Activated CD8-positive, alpha-beta memory T cell treated with anti-CD3 and anti-CD28 coated beads for 1 hour (primary cell): ENCODE measurements at places on chromosomes 2 and 18.

DNA sequence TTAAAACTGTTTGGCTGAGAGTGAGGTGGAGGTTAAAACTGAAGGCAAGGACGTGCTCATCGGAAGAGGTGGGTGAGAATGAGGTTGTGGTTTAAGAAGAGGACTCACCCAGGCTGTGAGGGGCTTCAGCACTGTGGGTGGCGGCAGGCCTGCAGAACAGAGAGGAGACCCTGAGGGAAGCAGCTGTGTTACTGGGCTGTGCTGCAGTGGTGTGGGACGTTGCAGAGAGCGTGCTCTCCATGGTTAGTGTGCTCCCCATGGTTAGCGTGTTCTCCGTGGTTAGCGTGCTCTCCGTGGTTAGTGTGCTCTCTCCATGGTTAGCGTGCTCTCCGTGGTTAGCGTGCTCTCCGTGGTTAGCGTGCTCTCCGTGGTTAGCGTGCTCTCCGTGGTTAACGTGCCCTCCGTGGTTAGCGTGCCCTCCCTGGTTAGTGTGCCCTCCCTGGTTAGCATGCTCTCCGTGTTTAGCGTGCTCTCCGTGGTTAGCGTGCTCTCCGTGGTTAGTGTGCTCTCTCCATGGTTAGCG is 68.5 kb upstream of the NFATC1 start:
- no peak for DNase-seq

- DNase-seq: no peak
Observed at GRCh38 chr18:60199505-60199904, 173.1 kb downstream of the MC4R start.

GRCh38 chr2:33268246-33268831 is 208.1 kb upstream of the RASGRP3 start:
- DNase-seq: no peak

DNA sequence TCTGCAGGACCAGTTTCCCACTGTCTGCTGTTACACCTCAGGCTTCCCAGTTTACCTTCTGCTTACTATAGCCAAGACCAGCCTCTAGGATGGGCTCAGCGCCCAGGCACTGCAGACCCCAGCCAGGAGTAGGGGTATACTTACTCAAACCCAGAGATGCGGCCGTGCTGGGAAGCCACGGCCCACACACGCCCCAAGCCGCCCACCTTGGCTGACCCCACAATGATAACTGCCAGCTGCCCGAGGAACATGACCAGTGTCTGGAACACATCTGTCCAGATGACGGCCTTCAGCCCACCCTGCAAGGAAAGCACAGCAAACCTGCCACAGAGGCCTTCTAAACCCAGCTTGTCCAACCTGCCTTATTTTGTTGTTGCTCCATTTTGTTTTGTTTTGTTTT is 6.6 kb upstream of the ATRAID start:
- DNase-seq: no peak

DNA sequence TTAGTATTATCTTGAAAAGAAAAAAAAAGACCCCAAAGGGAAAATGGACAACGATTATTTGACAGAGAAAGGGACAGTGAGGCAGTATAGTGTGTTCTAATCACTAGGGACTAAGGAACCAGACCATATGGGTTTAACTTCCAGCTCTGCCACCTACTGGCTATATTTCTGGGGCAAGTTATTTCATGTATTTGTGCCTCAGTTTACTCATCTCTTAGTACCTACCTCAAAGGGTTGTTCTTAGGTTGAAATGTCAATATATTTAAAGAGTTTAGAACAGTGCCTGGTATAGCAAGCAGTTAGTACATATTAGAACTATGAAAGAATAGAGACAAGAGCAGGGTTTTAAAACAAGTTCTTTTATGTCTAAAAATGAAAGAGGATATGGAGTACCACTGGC is 42.7 kb downstream of the PRKD3 start:
- no peak for DNase-seq

DNA sequence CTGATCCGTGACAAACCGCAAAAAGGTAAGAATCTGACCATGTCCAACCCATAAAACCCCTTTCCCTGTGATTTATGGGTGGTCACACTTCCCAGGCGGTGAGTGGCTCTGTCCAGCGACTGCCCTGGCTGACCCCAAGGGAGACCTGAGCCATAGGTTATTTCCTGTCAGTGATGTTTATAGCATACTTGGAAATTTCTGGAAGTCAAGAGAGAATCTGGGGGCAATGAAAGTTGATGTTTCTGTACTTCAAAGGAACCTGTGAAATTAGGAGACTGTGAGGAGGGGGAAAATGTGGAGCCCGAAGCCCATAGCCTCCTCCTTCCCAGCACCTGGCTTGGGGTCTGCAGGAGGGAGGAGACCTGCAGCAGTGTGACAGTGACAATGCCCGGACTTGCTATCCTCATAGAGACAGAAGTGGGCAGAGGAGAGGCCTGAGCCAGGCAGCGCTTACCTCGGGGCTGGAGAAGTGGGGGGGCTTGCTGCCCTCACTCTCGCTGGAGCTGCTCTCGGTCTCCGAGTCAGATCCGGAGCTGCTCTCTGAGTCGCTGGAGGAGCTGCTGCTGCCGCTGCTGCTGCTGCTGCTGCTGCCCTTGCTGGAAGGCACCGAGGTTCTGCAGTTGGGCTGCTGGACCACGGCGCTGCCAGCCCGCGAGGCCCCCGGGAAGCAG is 111.3 kb upstream of the REV1 start:
- no peak for DNase-seq

- no peak for DNase-seq
Observed at GRCh38 chr18:34117319-34117718, 107.4 kb downstream of the NOL4 start.

- DNase-seq: no peak
Observed at GRCh38 chr18:76447258-76447890, 47.7 kb downstream of the ZNF516 start.

DNA sequence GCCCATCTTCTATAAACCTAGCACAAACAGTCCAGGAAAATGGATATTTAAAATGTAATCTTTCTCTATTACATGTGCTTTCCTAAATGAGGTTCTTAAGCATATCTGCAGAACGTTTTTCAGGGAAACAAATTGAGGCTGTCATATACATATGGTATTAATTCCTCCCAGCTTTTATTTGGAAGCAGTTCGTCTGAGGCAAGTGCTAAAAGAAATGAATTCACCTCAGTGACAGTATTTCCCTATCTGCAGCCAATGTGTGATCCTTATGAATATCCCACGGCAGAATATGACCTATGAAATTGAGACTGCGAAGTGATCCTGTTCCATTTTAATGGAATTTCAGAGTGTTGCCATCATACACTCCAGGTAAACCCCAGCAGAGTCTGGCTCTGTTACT is 7.1 kb downstream of the MYOM1 start:
- DNase-seq: no peak

GRCh38 chr2:231617059-231617926 is 24.6 kb downstream of the TEX44 start:
- DNase-seq: no peak

GRCh38 chr2:36672199-36672598 is 24.3 kb upstream of the VIT start:
- DNase-seq: no peak

DNA sequence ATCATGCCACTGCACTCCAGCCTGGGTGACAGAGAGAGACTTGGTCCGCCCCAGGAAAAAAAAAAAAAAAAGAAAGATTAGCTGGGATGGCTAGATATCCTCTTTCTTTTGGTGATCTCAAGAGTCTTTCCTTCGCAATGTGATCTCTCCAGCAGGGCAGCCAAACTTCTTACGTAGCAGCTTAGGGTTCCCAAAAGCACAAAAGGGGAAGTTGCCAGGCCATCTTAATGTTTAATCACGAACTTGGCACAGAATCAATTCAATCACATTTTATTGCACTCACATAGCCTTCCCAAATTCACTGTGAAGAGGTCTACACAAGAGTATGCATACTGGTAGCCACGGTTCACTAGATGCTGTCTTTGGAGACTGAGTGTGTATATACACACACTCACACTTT is 53.1 kb downstream of the VIL1 start:
- no peak for DNase-seq
